ENCODE measurements at places on chromosomes 5 and 9.

DNA sequence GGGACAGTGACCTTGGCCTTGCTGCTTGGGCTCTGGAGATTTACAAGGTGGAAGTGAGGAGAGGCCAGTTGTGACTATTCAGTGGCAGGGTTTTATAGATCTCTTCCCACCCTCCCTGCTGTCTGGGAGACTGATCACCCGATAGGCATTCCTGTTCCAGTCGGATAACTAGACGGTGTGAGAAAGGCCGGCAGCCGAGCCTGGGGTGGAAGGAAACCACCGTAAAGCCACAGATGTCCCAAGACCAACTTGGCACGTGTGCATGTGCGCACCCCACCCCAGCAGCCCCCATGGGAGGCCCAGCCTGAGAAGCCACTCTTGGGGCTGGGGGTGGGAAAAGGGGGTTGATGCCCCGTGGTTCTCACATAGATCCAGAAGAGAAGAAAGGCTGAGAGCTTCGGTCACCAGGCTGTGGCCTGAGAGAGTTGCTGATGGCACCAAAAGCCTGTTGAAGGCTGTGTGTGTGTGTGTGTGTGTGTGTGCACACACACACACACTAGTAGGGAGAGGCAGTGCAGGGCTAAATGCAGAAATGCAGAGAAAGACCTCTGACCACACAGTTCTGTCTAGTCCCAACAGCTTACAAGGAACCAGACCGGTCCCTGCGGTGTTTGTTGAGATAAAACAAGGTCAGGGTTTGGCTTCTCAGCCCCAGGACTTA, 225.8 kb downstream of the FANCC start:
- ATAC-seq: peak; percentile 5

GRCh38 chr9:134554373-134555093, 87.1 kb upstream of the COL5A1 start:
- ATAC-seq: peak; percentile 11

DNA sequence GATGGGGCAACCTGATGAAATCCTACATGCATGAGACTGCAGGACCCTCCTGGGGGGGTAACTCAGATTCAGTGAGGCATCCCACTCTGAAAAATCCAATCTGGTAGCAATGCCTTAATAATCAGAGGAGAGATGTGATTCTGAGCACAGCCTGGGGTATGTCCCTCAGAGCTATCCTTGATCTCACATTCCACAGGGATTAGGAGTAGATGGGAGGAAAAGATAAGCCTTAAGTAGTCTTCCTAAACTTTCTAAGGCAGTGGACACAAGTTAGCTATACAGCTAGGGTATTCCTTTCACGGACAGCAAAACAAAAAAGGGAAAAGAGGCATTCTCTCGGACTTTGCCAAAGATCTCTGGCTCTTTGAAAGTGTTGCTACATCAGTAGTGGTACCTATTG, 3.9 kb upstream of the SPATA9 start:
- ATAC-seq: peak; percentile 30

DNA sequence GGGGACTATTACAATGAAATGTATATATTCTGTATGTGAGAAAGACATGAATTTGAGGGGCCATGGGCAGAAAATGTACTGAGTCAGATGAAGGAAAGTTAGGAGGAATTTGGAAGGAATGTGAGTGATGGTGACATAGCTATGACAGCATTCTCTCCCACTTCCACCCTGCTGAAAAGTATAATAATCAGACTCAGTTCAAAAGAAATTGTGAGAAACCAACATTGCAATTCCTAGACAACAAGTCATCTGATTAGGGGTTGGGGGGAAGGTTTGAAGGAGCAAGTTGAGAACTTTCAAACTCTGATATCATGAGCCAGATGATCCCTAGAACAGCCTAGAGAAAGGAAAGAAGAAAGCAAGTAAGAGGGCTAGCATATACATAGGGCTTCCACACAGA, 370.6 kb downstream of the DMRTA1 start:
- ATAC-seq: no peak

GRCh38 chr5:118705959-118706667, 282.2 kb downstream of the DTWD2 start:
- ATAC-seq: no peak

GRCh38 chr5:36569491-36569890, 36.9 kb upstream of the SLC1A3 start:
- no peak for ATAC-seq

GRCh38 chr9:109206670-109207069, 39.6 kb upstream of the FRRS1L start:
- ATAC-seq: no peak

DNA sequence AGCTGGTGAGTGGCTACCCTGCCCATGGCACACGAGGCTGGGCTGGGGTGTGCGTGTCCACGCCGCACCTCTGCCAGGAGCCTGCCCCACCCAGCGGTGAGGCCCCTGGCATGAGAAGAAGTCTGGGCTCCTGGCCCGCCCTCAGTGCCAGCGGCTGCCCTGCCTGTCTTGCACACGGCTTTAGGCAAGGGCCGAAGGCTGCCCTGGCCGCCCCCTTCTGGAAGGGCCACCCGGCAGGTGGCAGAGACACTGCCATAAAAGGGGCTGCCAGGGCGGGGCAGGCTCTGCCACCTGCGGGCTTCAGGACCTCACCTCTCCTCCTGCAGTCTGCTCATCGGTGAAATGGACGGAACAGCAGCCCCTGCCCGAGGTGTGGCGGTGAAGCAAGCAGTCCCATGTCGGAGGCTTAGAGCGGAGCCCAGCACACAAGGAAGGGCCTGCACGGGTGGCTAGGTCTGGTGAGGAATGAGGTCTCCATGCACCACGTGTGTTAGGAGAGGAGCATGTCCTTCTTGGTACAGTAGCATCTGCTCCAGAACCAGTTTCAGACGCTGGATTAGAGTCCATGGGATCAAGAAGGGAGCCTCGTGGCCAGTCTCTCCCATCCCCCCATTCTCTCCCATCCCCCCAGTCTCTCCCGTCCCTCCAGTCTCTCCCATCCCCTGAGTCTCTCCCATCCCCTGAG, 34.8 kb upstream of the TMEM250 start:
- no peak for ATAC-seq

GRCh38 chr5:58493141-58493540, 1.9 kb downstream of the GAPT start:
- ATAC-seq: no peak

DNA sequence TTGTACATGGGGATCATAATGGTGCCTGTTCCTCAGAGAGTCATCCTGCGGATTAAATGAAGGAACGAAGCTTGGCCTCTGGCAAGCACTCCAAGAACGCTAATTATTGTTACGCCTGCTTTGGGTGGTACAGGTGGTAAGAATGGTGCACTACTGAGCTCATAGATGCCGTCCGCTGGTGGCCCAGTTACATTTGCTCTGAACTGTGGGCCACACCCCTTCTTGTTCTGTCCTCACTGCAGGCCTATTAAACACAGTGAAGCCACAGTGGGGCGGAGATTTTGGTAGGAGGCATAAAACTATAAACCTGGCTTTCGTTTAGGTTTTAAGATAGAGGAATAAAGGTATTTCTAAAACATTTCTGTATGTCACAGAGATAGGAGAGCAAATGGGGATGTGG, 40.6 kb upstream of the FER start:
- no peak for ATAC-seq

- peak; percentile 65 for ATAC-seq
These were observed 943 bp downstream of the STING1 start for GRCh38 chr5:139481580-139482049.

- ATAC-seq: peak; percentile 97
These were observed 211.6 kb downstream of the MAST4 start for GRCh38 chr5:66807743-66808142.

DNA sequence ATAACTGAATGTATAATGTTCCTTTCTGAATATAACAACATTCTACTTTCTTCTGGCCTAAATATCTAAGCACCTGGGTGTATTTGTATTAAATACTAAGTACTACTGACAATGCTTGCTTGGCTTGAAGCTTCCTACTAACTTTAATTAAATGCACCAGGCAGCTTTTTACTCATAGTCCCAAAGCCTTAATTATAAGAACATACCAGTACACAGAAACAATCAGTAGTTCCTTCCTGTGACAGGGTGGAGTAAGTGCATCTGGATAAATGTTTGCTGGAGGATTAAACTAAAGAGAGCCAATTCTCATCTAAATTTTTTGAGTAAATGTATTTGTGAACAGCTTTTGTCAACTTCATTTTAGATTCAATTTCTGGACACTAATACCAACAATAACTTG, 558.6 kb upstream of the SEMA6A start:
- ATAC-seq: no peak

Measured in SK-N-SH treated with all-trans-retinoic acid at 6 μM for 48 hours (cell line).